K562 (cell line): ENCODE measurements at places on chromosomes 3 and 15. TPM values are rescaled to one million over a fixed set of nuclear protein-coding genes. Genes with fewer than 3 reads are reported as not detected.

- peaks cover 23% of the 10 kb centered on the region for H3K4me1 ChIP-seq
- H3K4me3 ChIP-seq, result no peak overlapping the region
- H3K36me3 ChIP-seq, result no peaks in the 10 kb centered on the region
- H3K27me3 ChIP-seq, result peaks cover 2% of the 10 kb centered on the region; the same call in 1 of the 3 replicates
Measured at GRCh38 chr3:127040216-127040615, 57.3 kb downstream of the PLXNA1 start.

Gene PSMD6
- 104 and 108 TPM in 2 replicates for total RNA-seq

DNA sequence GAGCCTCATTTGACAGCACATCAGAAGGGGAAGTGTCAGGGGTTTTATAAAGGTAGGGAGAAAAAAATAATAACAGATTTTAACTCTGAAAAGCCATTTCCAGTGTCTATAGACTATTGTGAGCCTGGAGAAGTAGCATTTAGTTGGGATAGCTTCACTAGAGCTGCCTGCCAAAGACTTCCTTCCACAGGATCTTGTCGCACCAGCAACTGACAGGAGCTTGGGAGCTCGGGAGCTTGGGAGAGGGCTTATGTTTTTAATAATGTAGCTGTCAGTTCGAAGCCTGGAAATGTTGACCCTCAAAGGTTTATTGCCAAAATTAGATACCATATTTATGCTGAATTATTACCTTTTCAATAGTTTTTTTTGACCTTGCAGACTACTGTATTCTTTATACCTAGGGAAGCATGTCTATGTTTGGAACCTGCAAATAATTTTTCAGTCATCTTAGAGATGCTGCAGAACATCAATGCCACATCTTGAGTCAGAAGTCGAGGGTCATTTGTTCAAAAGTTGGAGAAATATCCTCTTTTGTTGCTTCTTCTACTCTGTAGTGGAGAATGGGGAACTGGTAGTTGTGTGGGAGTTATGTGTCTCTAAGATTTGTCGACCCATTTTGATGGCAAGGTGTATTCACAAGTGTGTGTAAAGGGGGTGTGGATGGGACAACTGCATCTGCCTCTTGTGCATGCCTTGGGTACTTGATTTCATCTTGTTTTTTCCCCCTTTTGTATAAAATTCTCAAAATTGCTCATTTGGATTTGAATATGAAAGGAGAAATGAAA lies 41.7 kb downstream of the ARPP21 start:
- no peaks in the 10 kb centered on the region for H3K4me1 ChIP-seq
- DNase-seq, result no peak
- no peaks in the 10 kb centered on the region for H3K36me3 ChIP-seq
- H3K4me3 ChIP-seq, result no peak overlapping the region

Gene IGSF11
- 1.2 and 1.5 TPM in 2 replicates for total RNA-seq
